ENCODE measurements at places on chromosomes 3 and 15.

DNA sequence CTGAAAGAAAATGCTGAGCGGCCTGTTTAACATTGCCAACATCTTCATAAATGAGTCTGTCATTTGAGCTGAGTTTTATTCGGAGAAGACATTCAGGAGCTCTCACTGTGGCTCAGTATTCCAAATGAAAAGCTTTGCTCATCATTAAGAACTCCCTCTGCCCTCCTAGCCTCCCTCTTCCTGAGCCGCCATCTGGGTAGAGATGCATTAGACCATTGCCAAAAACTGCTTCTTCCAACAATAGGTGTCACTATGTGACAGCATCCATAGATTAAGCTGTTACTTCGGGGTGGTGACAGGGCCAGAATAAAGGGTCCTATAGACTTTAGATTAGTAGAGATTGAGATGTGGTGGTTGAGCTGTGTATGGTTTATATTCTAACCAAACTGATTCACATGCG lies 501.4 kb upstream of the NR2F2 start:
- no peak for DNase-seq

GRCh38 chr3:125042725-125043406 lies 12.9 kb downstream of the HEG1 start:
- peak; percentile 66 for DNase-seq

DNA sequence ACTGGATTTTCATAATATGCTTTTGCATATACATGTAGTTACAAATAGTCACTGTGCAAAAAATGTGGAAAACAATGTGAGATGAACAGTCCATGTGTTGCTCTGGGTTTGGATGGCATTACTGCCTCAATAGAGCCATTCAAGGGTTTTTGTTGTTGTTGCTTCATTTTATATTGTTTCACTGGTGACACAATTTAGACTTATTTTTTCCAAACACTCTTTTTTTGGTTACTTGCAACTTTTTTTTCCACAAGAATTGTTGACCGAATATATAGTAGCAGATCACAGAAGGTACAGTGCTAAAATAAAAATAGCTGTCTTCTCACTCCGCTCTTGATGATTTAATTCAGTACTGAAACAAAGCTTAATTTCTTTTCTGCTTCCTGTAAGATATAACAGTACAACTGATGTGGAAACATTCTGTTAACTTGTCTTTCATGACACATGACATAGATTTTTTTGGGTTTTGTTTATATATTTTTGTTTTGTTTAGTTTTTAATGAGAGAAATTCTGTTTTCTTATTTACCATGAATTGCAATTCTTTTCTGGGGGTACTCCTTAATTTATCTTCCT lies 618.6 kb downstream of the NAALADL2 start:
- DNase-seq, result no peak

DNA sequence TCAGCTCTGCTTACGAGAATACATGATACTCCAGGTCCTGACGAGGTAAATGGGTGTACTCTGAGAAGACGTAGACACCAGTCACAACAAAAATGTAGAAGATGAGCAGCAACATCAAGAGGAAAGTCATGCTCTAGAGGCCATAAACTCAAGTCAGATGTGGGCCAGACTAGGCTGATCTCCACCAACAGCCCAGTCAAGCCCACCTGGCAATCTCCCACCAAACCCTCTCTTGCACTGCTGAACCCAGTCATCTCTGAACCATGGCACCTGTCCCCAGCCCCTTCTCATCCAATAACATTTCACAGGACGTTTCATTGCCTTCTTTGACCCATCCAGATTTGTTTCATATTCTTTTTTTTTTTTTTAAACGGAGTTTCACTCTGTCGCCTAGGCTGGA lies 10.8 kb upstream of the PDIA3 start:
- no peak for DNase-seq
